Stimulated activated CD8-positive, alpha-beta memory T cell treated with anti-CD3 and anti-CD28 coated beads, Interleukin-2, amount 100 ng/mL, for 1 hour (primary cell): ENCODE measurements at places on chromosomes 4 and X.

DNA sequence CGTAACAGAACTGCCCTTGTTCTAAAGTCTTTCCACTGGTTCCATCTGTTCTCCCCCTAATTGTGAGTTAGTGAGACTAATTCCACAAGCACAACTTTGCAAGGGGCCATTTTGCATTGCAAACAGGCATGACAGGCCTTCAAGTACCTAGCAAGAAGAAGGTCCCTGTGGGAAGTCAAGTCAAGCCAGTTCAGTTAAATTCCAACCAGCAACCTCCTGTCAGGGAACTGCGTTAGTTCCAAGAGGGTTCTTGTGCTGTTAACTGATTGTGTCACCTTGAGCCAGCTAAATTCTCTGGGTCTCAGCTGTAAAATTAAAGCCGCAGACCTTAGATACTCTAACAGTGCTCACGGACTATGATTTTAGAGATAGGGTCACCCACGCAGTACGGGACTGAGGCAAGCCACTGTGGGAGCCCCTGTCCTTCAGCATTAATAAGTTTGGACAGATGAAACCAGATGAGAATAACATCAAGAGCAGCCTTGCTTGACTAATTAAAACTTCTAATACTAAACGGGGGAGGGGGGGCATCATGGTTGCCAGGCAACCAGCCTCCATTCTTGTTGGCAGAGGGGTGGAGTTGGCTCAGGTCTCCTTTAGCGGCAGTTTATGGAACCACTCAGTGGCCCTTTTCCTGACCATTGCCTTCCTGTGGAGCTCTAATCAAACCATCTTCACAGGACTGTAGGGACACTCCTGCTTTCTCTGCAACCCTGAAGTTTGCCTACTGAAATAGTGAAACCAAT lies 24.1 kb upstream of the TMEM150C start:
- no peak for DNase-seq

GRCh38 chr4:24689212-24689611 lies 104.9 kb upstream of the DHX15 start:
- DNase-seq = no peak

- no peak for DNase-seq
These were observed 53.7 kb downstream of the THAP9 start for GRCh38 chr4:82954212-82954611.

DNA sequence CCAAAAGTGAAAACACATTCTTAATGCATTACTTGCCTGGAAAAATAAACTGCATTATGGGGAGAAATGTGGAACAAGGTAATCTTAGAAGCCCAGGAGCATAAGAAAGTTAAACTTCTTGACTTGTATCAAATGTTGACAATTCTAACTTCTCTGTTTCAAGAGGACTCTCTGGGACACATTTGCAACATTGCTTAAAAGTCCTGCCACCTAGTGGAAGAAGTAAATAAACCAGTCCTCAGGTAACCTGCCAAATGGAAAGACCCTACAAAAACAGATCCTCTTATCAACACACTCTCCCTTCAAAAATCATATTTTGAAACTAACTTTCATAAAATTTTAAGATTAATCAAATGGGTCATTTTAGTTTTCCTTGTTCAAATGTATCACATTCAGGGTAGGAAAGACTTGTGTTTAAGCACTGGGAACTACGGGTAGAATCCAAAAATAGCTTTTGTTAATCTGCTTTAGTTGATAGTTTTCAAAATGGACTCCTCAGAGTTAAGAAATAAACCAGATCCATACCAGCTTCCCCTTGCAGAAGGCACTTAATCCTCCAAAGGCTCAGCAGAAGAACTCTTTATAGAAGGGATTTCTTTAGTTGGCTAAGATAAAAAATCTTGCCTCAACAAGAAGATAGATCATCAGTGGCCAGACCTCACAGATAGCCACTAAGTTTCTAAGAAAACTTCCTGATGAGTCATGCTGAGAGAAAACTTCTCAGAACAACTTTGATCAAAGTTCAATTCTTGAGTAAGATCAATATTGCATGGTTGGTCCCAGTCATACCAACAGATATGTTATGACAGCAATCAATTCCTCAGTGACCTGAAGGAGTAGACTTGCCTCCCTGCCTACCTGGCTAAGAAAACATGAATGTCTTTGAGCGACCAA lies 141.7 kb downstream of the HHIP start:
- DNase-seq = no peak

- no peak for DNase-seq
These were observed 21.4 kb downstream of the SOD3 start for GRCh38 chr4:24816797-24817196.

- DNase-seq = no peak
These were observed 310.2 kb downstream of the ASMT start for GRCh38 chrX:1925053-1925481.

- no peak for DNase-seq
These were observed 46.5 kb downstream of the HADH start for GRCh38 chr4:108036213-108036612.

- DNase-seq = no peak
These were observed 77.6 kb downstream of the CCKAR start for GRCh38 chr4:26412381-26413372.

DNA sequence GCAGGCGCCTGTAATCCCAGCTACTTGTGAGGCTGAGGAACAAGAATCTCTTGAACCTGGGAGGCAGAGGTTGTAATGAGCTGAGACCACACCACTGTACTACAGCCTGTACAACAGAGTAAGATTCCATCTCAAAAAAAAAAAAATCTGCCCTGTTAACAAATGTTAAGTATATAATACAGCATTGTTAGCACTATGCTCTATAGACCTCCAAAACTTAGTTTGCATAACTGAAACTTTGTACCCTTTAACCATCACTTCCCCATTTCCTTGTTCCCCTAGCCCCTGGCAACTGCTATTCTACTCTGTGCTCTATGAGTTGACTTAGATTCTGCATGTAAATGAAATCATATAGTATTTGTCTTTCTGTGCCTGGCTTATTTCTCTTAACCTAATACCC lies 76.7 kb downstream of the TAB3 start:
- DNase-seq = no peak

DNA sequence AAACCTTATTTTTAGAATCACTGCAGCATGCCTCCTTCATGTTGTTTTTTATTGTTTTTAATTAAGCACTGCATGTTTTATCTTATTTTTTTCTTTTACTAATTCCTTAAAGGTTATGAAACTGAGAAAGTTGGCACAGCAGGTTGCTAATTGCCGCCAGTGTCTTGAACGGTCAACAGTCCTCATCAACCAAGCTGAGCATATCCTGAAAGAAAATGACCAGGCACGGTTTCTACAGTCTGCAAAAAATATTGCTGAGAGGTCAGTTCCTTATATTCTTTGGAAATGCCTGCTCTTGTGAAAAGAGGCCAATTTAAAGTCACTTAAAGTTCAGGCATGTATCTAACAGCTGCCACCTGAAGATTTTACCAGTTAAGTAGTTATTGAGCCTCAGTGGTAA lies 76.8 kb downstream of the TEX13B start:
- no peak for DNase-seq

DNA sequence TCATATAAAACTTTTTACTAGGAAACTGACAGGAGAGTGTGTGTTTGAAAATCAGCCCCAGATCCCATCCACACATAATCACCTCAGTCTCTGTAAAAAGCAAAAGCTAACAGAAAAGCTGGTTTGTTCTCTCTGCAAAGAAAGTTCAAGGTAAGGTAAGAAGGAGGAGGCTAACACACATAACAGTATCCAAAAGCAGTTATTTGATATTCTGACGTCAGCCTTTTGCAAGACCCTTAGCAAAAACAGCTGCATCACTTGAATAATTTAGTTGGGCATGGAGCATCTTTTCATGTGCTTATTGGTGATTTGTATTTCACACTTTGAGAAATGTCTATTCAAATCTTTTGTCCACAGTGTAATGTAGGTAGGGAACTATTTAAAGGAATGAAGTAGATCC lies 5.5 kb downstream of the TCEAL9 start:
- no peak for DNase-seq

GRCh38 chr4:184375027-184375426 lies 99.3 kb downstream of the IRF2 start:
- DNase-seq = no peak

GRCh38 chr4:733631-733980 lies 28.0 kb downstream of the PCGF3 start:
- DNase-seq = no peak

- DNase-seq = no peak
These were observed 219.8 kb upstream of the CTSO start for GRCh38 chr4:156173486-156173885.

DNA sequence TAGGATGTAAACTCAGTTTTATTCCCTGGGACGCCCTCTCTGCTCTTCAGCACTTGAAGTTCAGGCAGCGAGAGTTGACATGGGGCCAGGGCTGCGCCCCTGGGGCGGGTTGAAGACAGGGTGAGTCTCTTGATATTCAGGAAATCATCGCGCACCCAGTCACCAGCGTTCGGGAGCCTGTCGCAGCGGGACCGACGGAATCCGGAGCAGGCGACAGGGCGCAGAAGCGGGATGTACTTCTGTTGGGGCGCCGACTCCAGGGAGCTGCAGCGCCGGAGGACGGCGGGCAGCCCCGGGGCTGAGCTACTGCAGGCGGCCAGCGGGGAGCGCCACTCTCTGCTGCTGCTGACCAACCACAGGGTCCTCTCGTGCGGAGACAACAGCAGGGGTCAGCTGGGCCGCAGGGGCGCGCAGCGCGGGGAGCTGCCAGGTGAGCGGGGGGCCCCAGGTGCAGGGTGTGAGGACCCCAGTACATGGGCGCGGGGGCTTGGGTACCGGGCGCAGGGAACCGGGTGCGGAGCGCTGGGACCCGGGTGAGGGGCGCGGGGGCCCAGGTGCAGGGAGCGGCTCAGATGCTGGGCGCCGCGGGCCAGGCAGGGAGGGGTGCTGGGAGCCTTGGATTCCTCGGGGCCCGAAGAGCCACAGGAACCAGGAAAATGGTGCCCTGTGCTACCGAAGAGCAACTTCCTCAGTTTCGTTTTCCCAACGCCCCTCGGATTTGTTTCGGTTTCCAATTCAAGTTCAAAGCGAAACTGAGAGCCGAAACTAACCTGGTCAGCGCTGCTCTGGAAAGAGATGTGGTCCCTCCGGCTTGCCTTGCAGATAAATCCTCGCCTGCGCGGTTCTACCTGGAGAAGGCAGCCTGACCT lies at the start of gene HERC6:
TSS of gene HERC6 (plus strand) at position 162 of the 869 bp plus-strand sequence. CDS start at position 232, 70 bp downstream.
- DNase-seq = peak; percentile 55

GRCh38 chrX:28550331-28550872 lies 36.8 kb upstream of the IL1RAPL1 start:
- DNase-seq = no peak

DNA sequence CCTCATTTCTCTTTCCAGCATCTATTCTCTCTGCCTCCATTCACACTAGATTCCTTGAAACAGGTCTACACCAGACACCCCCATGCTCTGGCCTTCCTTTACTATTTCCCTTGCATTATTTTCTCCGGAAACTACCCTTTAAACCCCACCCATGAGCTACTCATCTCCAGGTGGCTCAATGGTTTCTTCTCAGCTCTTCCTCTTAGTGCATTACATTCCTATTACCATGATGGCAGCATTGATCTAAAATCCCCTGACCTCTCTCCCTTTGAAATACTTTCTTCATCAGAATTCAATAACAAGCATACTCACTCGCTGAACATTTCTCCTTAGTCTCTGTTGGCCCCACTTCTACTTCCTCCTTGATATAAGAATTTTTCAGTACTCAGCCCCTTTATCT lies 94.6 kb downstream of the SYNPO2 start:
- no peak for DNase-seq

DNA sequence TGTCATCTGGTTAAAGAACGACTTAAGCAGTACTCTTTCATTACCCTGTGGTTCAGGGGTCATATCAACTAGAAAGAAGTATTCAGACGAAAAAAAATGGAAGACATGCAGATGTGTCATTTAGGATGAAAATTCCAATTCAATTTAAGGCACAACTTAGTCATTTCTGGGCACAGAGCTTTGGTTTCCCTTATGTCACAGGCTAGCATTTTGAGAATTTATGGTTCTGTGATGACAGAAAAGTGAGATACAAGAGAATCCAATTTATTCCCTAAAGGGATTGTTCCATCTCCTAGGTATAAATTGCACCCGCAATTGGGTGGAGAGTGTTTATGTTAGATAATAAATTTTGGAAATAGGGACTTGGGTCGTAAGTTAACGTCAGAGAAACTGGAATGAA lies 306.6 kb downstream of the STK32B start:
- no peak for DNase-seq

DNA sequence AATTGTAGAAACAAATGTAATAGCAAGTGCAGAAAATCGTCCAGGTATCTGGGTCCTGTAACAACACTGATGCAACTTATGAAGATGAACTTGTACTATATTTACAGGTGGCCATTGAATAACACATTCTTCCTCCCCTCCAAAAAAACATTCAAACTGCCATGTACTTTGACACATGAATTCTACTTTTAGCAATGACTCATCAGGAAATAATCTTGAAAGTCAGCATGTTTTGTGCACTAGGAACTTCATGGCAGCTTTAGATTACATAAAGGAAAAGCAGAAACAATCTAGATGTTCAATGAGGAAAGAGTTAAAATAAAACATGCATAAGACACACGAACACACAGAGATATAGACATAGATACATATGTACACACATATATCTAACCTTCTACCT lies 2.5 kb downstream of the PABPC1L2A start:
- no peak for DNase-seq

DNA sequence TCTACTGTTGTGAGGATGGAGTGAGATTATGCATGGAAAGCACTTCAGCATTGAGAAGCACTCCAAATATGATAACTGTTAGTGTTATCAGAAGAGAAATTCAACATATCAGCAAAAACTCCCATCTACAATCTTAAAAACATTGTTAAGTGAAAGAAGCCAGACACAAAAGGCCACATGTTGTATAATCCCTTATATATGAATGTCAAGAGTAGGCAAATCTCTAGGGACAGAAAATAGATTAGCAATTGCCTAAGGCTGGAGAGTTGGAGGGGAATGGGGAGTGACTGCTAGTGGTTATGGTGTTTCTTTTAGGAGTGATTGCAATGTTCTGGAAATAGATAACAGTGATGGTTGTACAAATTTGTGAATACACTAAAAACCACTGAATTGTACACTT lies 122.5 kb upstream of the LNX1 start:
- DNase-seq = no peak

- DNase-seq = no peak
These were observed 330.9 kb downstream of the SPOCK3 start for GRCh38 chr4:166903408-166903807.

DNA sequence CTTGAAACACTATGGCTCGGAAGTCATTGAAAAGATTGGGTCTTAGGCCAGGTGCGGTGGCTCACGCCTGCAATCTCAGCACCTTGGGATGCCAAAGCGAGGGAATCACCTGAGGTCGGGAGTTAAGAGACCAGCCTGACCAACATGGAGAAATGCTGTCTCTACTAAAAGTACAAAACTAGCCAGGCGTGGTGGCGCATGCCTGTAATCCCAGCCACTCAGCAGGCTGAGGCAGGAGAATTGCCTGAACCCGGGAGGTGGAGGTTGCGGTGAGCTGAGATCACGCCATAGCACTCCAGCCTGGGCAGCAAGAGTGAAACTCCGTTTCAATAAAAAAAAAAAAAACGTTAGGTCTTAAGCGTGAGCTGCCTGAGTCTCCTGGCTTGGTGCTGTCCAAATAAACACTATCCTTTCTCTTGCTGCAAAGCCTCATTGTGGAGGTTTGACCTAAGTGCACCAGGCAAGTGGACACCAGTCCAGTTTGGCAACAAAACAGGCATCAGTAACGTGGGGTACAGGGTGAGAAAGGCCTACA lies 185.9 kb downstream of the DHRSX start:
- DNase-seq = no peak
